ENCODE measurements at places on chromosomes 13 and 19.
A peak's percentile ranks its signal among the peaks of the same experiment; 100 is the strongest.

DNA sequence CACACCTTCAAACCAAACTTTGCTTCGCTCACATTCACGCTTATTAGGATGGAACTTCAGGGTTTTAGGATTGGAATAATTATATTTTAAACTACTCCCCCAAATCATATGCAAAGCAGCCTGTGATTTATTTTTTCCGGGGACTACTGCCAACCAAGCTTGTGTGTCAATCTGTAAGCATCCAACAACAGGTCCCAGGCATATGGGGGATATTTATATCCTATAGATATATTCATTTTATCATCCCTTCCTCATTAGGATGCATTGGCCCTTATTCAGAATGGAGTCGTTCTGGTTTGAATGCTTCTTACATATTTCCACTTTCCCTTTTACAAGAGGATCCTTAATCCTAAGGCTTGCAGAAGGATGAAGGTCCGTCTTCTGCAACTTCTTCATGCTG, 8.8 kb upstream of the C19orf84 start:
- no peak for DNase-seq

GRCh38 chr13:114096811-114097211, 35.6 kb downstream of the RASA3 start:
- DNase-seq: no peak

DNA sequence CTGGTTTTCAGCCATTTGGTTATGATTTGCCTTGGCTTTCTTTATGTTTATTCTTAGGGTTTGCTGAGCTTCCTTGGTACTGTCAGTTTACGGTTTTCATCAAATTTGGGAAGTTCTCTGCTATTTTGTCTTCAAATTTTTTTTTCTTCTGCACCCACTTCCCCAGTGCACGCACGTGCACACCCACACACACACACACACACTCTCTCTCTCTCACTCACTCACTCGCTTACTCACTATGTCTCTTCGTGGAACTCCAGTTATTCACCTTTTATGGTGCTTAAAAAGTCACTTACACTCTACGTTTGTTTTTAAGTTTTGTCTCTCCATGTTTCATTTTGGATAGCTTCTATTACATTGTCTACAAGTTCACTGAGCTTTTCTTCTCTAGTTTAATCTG, 7.1 kb downstream of the AKAP11 start:
- no peak for DNase-seq

DNA sequence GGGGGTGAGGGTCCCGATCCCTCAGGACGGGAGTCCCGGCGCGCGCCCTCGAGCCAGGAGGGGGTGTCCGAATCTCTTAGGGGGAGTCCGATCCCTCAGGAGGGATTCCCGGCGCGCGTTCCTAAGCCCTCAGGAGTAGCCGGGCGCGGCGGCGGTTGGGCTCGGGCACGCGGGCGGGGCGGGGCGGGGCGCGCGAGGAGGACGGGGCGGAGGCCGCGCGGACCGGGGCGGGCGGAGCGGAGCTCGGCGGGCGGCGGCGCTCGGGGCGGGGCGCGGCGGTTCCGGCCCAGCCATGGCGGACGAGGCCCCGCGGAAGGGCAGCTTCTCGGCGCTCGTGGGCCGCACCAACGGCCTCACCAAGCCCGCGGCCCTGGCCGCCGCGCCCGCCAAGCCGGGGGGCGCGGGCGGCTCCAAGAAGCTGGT, at the start of gene CUL4A:
Gene CUL4A (plus strand): TSS at position 278 of the 423 bp plus-strand sequence. CDS start 15 bp downstream, at position 293.
- peak; percentile 70 for DNase-seq

- no peak for DNase-seq
Measured at GRCh38 chr19:49939721-49940481, 10.6 kb upstream of the NUP62 start.

GRCh38 chr13:47092202-47092601, 195.3 kb upstream of the HTR2A start:
- no peak for DNase-seq

DNA sequence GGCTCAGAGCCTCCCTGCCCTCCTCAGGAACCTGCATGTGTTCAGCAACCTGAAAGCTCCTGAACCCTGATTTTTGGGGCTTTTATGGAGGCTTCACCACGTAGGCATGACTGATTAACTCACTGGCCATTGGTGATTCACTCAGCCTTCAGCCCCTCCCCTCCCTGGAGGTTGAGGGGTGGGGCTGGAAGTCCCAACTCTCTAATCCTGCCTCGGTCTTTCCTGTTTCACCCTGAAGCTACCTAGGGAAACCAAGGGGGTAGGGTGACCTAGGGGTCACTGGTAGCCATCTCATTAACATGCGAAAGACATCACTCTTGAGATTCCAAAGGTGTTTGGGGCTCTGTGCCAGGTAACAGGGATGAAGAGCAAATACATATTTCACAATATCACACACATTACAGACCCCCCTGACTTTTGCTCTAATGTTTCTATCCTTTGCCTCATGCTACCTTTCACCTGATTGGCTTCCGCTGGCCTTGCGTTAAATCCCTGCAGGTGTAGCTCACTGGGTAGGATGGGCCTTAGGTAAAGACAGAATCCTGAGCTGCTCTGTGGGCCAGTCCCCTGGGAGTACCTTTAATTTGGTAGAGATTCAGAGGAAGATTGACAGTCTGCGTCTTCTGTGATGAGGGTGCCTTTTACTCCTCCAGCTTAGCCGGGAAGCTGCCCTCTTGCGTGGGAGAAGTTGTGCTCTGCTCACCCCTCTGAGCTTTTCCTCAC, 260.6 kb downstream of the ATP8A2 start:
- DNase-seq: no peak

- DNase-seq: peak; percentile 76
Measured at GRCh38 chr13:29849731-29850212, 645 bp downstream of the UBL3 start.
